ENCODE measurements at places on chromosomes 3 and 15. TPM values are rescaled to one million over a fixed set of nuclear protein-coding genes. Genes with fewer than 3 reads are reported as not detected.

Gene CA12
- polyA plus RNA-seq: 1.5 TPM

Gene DNAH1
- polyA plus RNA-seq: 8.0 TPM

Gene SERPINI1
- 15.0 TPM for polyA plus RNA-seq

Gene CFAP100
- polyA plus RNA-seq: not detected

Gene CCR9
- polyA plus RNA-seq: not detected

Gene SLC2A2
- not detected for polyA plus RNA-seq

Gene HRG
- not detected for polyA plus RNA-seq

Gene CLRN1
- polyA plus RNA-seq: not detected

Gene SLC28A1
- 0.02 TPM for polyA plus RNA-seq

Gene BCL6
- polyA plus RNA-seq: 96.3 TPM

Gene TMCO5A
- not detected for polyA plus RNA-seq

Gene PTX3
- 29.2 TPM for polyA plus RNA-seq

Gene SPATA12
- not detected for polyA plus RNA-seq

Gene GOLGA6L9
- polyA plus RNA-seq: 7.3 TPM

Gene SOX14
- not detected for polyA plus RNA-seq

Gene WWTR1
- polyA plus RNA-seq: 14.3 TPM

Gene FAM81A
- 0.45 TPM for polyA plus RNA-seq

Gene GPR160
- 5.2 TPM for polyA plus RNA-seq

Gene ARGFX
- polyA plus RNA-seq: not detected

Gene HAPLN3
- polyA plus RNA-seq: 9.8 TPM

Gene CAND2
- polyA plus RNA-seq: 0.79 TPM

Gene CSPG4
- polyA plus RNA-seq: 82.9 TPM

Gene TMEM44
- polyA plus RNA-seq: 18.2 TPM

Gene WDR93
- 0.18 TPM for polyA plus RNA-seq

Gene MST1R
- 2.5 TPM for polyA plus RNA-seq

Gene TMEM108
- polyA plus RNA-seq: 1.5 TPM

Gene SH3GL3
- polyA plus RNA-seq: not detected

Gene FGD5
- polyA plus RNA-seq: 19.5 TPM

Gene GOLGA8B
- 57.2 TPM for polyA plus RNA-seq

Gene PLCL2
- polyA plus RNA-seq: 3.3 TPM

Gene SV2B
- polyA plus RNA-seq: 2.0 TPM

Gene HYAL1
- polyA plus RNA-seq: 14.9 TPM

Gene CHCHD6
- polyA plus RNA-seq: 12.9 TPM

Gene GOLGA6L6
- polyA plus RNA-seq: 0.11 TPM

Gene CHST2
- 4.6 TPM for polyA plus RNA-seq

Gene ARL14
- polyA plus RNA-seq: 3.3 TPM

Gene SLC12A1
- not detected for polyA plus RNA-seq

Gene TOP2B
- polyA plus RNA-seq: 34.5 TPM

Gene NR2E3
- polyA plus RNA-seq: 0.10 TPM
